H1 (cell line): ENCODE measurements at places on chromosomes 7 and 10. TPM values are rescaled to one million over a fixed set of nuclear protein-coding genes. Genes with fewer than 3 reads are reported as not detected.

DNA sequence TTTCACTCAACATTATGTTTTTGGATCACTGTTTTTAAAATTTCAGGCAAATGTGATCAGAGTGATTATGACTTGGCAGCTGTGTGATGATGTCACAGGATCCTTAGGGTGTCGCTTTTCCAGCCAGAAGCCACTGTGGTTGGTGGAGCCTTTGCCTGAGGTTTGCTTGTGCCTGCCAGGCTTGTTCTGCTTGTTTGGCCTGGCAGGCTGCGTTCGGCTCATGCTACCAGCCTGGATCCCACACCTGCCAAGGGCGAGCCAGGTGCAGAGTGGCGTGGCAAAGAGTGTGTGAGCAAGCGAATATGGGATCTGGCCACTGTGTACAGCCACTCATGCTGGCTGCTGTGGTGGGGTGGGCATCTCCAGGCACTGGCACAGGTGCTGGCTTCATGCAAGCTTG is 55.7 kb downstream of the ADK start:
- DNase-seq, result no peak
- no peak overlapping the region for H3K4me3 ChIP-seq
- no peak overlapping the region for H3K27ac ChIP-seq
- no peaks in the 10 kb centered on the region for H3K36me3 ChIP-seq
- H3K27me3 ChIP-seq, result no peaks in the 10 kb centered on the region

DNA sequence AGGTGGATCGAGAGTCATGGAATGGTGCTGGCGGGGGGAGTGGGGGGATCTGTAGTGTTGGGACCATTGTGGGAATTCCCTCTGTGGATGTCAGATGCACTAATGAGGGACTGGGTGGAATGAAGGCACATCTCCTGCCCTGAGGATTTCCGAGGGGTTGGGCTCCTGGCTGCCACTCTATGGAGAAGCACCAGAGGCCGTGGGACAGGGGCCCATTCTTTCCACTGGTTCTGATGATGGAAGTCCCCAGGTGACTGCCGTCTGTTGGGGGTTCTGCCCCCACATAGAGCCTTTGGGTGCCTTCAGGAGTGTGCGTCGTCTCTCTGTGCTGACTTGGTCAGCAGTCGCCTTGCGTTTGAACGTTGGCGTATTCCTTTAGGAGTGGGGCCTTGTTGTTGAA is 202.9 kb downstream of the GLRX3 start:
- H3K36me3 ChIP-seq, result no peaks in the 10 kb centered on the region
- H3K27ac ChIP-seq, result no peak overlapping the region
- no peaks in the 10 kb centered on the region for H3K27me3 ChIP-seq
- H3K4me1 ChIP-seq, result no peaks in the 10 kb centered on the region
- no peak overlapping the region for H3K4me3 ChIP-seq

CALCR gene
- total RNA-seq, result 3.0 and 3.6 TPM in 2 replicates

ZNF117 gene
- total RNA-seq, result 10.2 and 13.0 TPM in 2 replicates

CLDN3 gene
- total RNA-seq, result 19.1 and 20.8 TPM in 2 replicates

FKBP6 gene
- total RNA-seq, result 0.19 TPM in 1 of 2 replicates, not detected in the other

GIMAP5 gene
- not detected in 2 replicates for total RNA-seq
